ENCODE measurements at places on chromosomes 1 and 21. TPM values are rescaled to one million over a fixed set of nuclear protein-coding genes. Genes with fewer than 3 reads are reported as not detected.

Gene C2CD2
- polyA plus RNA-seq = 38.9 TPM

Gene MYOM3
- polyA plus RNA-seq = 1.1 TPM

Gene U2AF1
- 38.6 TPM for polyA plus RNA-seq

Gene OLFM3
- polyA plus RNA-seq = not detected

Gene CACNA1S
- polyA plus RNA-seq = not detected

Gene PLXNA2
- 26.7 TPM for polyA plus RNA-seq

Gene TMEM269
- not detected for polyA plus RNA-seq

Gene THEM5
- polyA plus RNA-seq = not detected

Gene TINAGL1
- polyA plus RNA-seq = 158 TPM

Gene PGLYRP3
- polyA plus RNA-seq = not detected

Gene ATP13A2
- polyA plus RNA-seq = 27.8 TPM

Gene NOTCH2
- 6.8 TPM for polyA plus RNA-seq

Gene CKS1B
- 58.9 TPM for polyA plus RNA-seq

Gene RIMS3
- polyA plus RNA-seq = 4.9 TPM

DNA sequence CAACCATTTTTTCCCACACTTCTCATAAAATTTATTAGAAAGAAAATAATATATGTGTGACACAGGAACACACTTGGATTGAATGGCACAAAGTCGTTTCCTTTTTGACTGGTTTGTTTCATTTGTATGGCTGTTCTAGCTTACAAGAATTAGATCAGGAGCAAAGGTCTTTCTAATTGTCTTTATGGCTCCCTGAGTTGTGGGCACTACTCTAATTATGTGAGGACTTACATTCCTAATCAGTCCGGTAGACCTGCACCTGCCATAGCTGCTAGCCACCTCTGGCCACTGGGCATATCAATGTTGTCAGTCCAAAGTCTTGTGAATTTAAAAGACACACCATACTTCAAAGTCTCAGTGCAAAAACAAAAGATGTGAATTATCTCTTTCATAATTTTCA lies 346.7 kb downstream of the NTNG1 start:
- H3K4me1 ChIP-seq = no peaks in the 10 kb centered on the region
- H3K27ac ChIP-seq = no peak overlapping the region
- no peaks in the 10 kb centered on the region for H3K36me3 ChIP-seq
- no peak for DNase-seq
- no peak overlapping the region for H3K4me3 ChIP-seq
- H3K27me3 ChIP-seq = no peaks in the 10 kb centered on the region

GRCh38 chr1:235974616-235975015 lies 90.3 kb downstream of the NID1 start:
- no peak for DNase-seq
- no peaks in the 10 kb centered on the region for H3K4me1 ChIP-seq
- H3K36me3 ChIP-seq = peaks cover 5% of the 10 kb centered on the region
- no peak overlapping the region for H3K27ac ChIP-seq
- no peak overlapping the region for H3K4me3 ChIP-seq
- no peaks in the 10 kb centered on the region for H3K27me3 ChIP-seq

DNA sequence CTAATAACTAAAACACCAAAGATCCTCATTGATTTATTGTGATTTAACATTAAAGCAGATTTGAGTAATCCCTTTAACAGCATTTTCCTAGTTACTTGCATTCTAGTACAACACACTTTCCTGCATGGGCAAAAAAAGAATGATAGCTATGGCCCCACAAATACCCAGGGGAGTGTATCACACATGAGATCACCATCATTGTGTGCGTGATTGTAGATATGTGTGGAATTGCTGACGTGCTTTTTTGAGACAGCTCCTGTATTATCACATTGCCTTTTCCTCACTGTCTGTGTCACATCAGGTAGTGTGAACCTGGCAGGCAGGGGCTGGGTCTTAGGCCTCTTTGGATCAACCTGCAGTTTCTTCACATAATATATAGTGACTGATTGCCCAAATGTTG lies 48.5 kb upstream of the SAMD13 start:
- no peaks in the 10 kb centered on the region for H3K36me3 ChIP-seq
- H3K27me3 ChIP-seq = no peaks in the 10 kb centered on the region
- no peak overlapping the region for H3K4me3 ChIP-seq
- DNase-seq = no peak

- H3K4me3 ChIP-seq = no peak overlapping the region
- H3K4me1 ChIP-seq = no peaks in the 10 kb centered on the region
- no peak for DNase-seq
- H3K36me3 ChIP-seq = no peaks in the 10 kb centered on the region
Measured at GRCh38 chr1:110087812-110088738, 17.6 kb upstream of the ALX3 start.

DNA sequence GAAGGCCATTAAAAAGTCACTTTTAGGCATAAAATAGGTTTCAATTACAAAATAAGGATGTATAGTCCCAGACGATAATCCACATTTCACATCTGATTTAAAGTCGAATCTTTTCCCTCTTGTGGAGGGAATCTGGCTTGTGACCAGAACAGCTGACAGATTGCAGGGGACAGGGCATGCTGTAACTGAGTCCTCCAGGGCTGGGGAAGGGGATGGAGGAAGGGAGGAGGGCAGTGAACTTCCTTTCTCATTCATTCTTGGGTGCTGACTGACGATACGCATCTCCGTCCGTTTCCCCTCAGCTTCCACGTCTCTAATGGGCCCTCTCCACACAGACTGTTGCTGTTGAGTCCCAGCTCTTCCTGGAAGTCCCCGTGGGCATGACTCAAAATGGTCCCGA lies 108.1 kb upstream of the CSF3R start:
- no peak for DNase-seq
- no peak overlapping the region for H3K27ac ChIP-seq
- H3K27me3 ChIP-seq = no peaks in the 10 kb centered on the region

DNA sequence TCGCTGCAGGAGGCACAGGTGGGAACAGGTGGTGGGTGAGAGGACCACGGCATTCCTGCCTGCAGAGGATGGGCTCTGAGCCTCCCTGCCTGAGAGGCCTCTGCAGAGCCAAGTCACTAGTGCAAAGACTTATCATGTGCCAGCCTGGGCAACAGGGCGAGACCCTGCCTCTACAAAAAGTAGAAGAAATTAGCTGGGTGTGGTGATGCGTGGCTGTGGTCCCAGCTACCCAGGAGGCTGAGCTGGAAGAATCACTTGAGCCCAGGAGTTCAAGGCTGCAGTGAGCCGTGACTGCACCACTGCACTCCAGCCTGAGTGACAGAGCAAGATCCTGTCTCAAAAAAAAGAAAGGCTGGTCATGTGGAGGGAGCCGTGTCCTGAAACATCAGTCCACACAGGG lies 46.4 kb downstream of the PKNOX1 start:
- no peak for DNase-seq
- H3K36me3 ChIP-seq = peaks cover 6% of the 10 kb centered on the region
- no peaks in the 10 kb centered on the region for H3K27me3 ChIP-seq

DNA sequence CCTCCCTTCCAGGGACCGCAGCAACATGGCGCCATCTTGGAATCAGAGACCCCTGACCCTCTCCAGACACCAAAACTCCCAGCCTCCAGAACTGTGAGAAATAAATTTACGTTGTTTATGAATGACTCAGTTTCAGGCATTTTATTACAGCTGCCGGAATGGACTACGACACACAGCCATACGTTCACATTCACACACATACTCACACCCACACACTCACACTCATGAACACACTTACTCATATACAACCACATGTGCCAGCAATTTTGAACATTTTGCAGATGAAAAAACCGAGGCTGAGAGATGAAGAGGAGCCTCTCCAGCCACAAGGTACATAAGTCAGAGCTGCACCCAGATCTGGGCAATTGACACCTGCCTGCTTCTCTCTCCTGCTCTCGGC lies 151.0 kb upstream of the RAB4A start:
- no peak for DNase-seq
- H3K4me3 ChIP-seq = no peak overlapping the region
- H3K27ac ChIP-seq = no peak overlapping the region
- no peaks in the 10 kb centered on the region for H3K36me3 ChIP-seq

DNA sequence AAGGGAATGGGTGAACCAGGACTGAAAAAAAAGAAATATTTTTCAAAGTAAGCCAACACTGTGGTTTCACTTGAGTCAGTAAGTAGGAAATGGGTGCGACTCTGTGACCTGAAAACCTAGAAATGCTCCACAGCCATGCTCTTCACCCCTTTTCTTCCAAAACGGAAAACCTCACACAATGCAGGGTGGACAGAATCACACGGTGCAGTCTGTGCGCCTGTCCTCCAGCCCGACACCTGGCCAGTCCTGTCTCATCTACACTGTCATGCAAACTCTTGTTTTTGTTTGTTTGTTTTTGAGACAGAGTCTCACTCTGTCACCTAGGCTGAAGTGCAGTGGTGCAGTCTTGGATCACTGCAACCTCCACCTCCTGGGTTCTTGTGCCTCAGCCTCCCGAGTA lies 53.3 kb downstream of the B3GALT5 start:
- DNase-seq = no peak
- H3K4me1 ChIP-seq = no peaks in the 10 kb centered on the region
- H3K27ac ChIP-seq = no peak overlapping the region
- no peak overlapping the region for H3K4me3 ChIP-seq
- H3K36me3 ChIP-seq = no peaks in the 10 kb centered on the region

- H3K4me3 ChIP-seq = no peak overlapping the region
- peaks cover under 1% of the 10 kb centered on the region for H3K36me3 ChIP-seq
- DNase-seq = no peak
- H3K4me1 ChIP-seq = peaks cover 9% of the 10 kb centered on the region
- no peak overlapping the region for H3K27ac ChIP-seq
Measured at GRCh38 chr1:8394456-8395321, 76.8 kb downstream of the SLC45A1 start.

DNA sequence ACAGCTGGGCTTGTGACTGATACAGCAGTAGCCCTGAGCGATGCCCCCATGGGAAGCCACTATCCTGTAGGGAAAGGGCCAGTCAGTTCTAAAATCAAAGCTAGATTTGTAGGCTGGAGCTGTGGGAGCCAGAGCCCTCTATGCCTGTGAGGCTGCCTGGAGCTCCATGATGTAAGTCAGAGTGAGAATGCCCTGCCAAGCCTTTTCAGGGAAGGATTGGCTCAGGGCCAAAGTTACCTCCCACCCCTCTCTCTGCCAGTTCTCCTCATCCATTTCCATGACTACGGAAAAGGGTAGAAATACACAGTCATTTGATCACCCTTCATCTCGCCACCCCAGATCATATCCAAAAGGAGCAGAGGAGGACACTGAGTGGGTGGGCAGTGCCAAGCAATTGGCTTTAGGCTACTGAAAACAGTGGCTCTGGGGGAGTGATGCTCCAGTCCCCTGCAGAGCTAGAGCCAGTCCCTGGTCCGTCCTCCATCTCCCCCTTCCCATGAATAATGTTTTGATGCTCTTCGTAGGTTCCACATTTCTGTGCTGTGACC lies 59.5 kb upstream of the KCNA3 start:
- no peaks in the 10 kb centered on the region for H3K4me1 ChIP-seq
- no peak overlapping the region for H3K27ac ChIP-seq
- no peaks in the 10 kb centered on the region for H3K36me3 ChIP-seq
- DNase-seq = no peak
- no peak overlapping the region for H3K4me3 ChIP-seq

DNA sequence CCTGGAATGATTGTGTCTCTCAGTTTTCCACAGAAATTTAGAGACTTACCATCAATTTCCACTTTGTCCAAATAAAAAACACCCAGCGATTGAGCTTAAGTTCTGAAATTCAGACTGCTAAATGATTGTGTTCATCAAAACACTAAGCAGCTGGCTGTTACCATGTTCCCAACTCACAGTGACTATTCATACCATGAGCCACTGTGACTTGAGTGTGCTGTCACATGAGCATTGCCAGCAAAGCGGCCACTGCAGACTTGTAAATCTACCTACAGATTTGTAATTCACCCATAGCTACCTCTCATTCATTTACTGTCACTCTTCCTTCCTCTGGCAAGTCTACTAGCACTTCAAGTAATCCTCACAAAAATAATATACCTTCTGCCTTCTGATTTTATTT lies 17.2 kb upstream of the PRKAB2 start:
- DNase-seq = no peak
- H3K27ac ChIP-seq = no peak overlapping the region
- no peak overlapping the region for H3K4me3 ChIP-seq
- no peaks in the 10 kb centered on the region for H3K27me3 ChIP-seq

- H3K4me1 ChIP-seq = no peaks in the 10 kb centered on the region
- no peak overlapping the region for H3K27ac ChIP-seq
- no peaks in the 10 kb centered on the region for H3K36me3 ChIP-seq
- H3K4me3 ChIP-seq = no peak overlapping the region
- no peaks in the 10 kb centered on the region for H3K27me3 ChIP-seq
- DNase-seq = no peak
Measured at GRCh38 chr1:4986306-4986705, 331.9 kb downstream of the AJAP1 start.

- no peaks in the 10 kb centered on the region for H3K36me3 ChIP-seq
- H3K27me3 ChIP-seq = no peaks in the 10 kb centered on the region
- H3K4me1 ChIP-seq = peaks cover 5% of the 10 kb centered on the region
- peak overlapping the region; percentile 20 for H3K27ac ChIP-seq
- no peak overlapping the region for H3K4me3 ChIP-seq
Measured at GRCh38 chr1:21323091-21323490, 32.8 kb upstream of the ECE1 start.

DNA sequence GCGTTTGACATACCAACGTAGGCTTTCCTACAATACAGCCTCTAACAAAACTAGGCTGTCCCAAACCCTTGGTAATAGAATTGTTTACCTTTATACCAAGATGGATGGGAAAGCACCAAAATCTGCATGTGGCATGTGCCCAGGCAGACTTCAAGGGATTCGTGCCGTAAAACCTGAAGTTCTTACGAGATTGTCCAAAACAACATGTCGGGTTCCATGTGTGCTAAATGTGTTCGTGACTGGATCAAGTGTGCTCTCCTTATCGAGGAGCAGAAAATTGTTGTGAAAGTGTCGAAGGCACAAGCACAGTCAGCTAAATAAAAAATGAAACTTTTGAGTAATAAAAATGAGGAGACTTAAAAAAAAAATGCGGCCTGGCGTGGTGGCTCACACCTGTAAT lies 5.1 kb downstream of the RPS27 start:
- H3K4me1 ChIP-seq = no peaks in the 10 kb centered on the region
- H3K27me3 ChIP-seq = no peaks in the 10 kb centered on the region
- DNase-seq = no peak
- peaks cover 3% of the 10 kb centered on the region for H3K36me3 ChIP-seq

GRCh38 chr1:101064697-101065096 lies 39.1 kb upstream of the DPH5 start:
- DNase-seq = no peak
- H3K27me3 ChIP-seq = no peaks in the 10 kb centered on the region
- no peaks in the 10 kb centered on the region for H3K36me3 ChIP-seq
- H3K27ac ChIP-seq = no peak overlapping the region
- H3K4me1 ChIP-seq = no peaks in the 10 kb centered on the region
- H3K4me3 ChIP-seq = no peak overlapping the region

Data from aorta (tissue), 5 donors.